Urinary bladder (tissue), 4 donors: ENCODE measurements at places on chromosomes 6 and 20. TPM values are rescaled to one million over a fixed set of nuclear protein-coding genes. Genes with fewer than 3 reads are reported as not detected.

GRCh38 chr6:1363729-1364572 is 25.4 kb upstream of the FOXF2 start:
- DNase-seq = no peak

DNA sequence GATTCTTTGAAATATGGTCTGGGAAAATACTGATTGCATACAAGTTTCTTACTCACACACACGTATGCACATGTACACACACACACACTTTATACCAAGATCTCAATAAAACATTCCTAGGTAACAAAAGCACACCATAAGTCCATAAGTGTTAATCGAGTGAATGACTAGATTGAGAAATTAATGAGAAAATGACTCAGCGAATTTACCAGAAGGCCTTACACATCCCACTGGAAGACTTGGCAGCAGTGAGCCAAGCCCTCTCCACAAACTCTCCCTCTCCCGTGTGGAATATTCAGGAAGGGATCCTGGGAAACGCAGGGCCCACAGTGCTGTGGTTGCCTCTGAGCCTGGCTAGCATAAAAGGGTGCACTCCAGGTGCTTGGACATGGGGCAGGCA is 227.2 kb downstream of the LY86 start:
- no peak for DNase-seq

SLC32A1 gene
- not detected for polyA plus RNA-seq

DNA sequence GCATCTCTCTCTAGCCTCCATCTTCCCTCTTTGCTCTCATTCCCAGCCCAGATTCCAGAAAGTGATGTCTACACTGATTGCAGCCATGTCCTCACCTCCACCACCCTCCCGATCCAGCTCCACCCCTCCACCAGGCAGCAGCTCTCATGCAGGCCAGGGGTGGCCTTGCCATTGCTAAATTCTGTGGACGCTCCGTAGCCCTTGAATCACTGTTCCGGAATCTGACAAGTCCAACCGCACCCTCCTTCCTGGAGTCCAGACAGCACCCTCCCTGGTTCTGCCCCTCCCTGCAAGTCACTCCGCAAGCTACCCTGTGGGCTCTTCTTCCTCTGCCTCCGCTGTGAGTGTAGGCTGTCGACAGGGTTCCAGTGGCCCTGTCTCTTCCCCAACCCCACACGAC is 26.2 kb downstream of the TNXB start:
- DNase-seq = no peak

GRCh38 chr20:36399147-36399968 is 93.2 kb downstream of the DLGAP4 start:
- DNase-seq = no peak

PAX1 gene
- polyA plus RNA-seq = not detected

MCHR2 gene
- polyA plus RNA-seq = not detected

ACTL10 gene
- 2.5 TPM for polyA plus RNA-seq

DNA sequence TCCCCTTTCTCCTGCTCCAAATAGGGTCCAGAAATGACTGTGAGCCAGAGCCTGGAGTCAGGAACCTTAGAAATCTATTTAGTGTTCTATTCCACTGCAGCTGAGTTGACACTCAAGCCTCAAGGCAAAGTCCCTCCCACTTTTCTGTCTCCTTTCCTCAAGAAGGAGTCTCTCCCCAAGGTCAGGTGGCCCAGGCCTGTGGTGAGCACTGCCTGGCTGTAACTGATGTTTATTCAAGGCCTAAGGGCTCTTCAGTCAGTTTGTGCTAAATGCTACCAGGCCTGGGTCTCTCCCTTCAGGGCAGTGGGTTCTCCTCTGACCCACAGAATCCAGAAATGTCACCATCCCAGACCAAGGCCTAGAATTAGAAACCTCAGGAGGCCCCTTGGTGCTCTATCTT is 1042.9 kb upstream of the EPHA7 start:
- DNase-seq = no peak

GRCh38 chr6:41976794-41977484 is 35.3 kb upstream of the CCND3 start:
- DNase-seq = no peak

DNA sequence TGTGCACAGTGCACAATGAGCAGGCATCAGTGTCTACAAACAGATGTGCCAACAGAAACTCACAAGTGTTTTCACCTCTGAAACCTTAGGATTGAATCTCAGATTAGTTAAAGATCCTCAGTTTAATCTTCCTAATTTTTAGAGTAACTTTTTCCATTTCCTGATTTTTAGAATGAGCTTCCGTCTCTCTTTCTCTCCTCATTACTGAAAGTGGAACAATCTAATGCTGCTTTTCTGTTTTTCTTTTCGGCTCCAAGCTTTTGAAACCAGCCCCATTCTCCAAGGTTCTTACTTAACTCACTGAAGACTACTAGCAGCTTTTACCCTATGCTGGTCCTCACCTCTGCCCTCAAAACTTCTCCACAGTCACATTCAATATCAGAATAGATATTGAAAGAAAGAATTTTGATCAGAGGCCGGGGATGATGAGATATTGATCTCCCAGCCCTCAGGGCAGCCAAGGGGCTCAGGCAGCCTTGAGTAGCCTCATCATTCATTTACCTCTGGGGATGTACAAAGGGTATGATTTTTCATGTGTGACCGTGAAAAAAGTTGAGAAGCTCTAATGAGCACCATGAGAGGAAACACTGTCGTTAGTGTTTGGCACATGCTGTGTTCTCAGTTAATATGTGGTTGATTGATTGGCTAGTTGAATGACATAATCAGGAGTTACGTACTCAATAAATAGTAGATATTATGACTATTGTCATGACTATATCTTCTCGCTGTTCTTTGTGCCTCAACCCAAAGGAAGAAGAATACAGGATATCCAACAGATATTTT is 11.9 kb upstream of the STK38 start:
- DNase-seq = no peak

CST5 gene
- polyA plus RNA-seq = not detected

DNA sequence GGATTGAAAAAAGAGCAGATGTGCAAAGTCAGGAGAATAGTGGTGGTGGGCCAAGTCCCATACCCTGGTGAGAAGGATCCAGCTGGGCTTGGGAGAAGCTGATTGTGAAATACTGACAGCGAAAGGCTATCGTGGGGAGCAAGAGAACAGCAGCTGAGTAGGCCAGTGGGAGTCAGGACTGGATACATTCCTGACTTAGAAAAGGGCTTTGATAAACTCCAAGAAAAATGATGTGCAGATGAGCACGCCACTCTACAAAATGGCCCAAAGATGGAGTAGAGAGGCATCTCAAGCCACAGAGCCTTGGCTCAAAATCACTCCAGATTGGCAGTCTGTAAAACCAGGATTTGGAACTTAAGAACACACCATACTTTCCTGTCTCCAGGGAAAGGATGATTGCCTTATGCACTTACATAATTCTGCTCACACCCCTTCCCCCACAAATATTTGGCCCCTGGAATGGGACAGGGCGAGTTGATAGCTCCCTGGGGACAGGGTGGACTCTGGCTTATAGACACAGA is 578.7 kb downstream of the MAFB start:
- no peak for DNase-seq

TNFRSF6B gene
- polyA plus RNA-seq = 35.6 TPM

DNA sequence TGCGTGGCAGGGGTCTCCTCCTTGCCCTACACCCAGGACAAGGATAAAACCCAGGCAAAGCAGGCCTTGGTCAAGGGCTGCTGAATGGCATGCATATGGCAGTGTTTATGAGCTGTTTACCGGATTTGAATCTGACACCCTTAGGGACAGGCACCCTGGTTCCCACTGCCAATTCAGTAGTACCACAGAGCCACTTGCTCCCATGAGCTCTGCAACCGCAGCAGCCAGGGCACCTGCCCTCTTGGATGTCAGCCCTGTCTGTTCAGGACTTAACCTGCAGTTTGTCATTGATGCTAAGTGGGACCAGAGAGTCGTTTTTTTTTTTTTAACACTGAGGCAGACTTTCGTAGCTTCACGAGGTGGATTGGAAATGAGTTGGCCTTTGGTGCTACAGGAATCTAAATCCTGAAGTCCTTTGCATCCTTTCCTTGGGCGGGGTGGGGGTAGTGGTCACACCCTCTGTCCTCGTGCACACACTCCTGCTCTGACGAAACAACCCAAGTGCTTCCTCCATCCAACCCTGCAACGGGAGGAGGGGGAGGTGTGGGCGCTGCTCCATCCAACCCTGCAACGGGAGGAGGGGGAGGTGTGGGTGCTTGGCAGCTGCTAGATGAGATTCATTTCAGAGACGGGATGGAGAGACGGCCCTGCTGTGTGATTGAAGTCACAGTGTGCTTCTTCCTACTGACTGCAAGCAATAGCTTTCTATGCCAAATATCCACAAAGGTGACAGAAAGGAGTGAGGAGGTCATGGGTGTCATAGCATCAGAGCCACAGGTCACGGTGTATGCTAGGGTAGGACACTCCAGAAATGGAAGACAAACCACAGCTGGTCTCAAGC is 166.5 kb downstream of the SMOC2 start:
- DNase-seq = no peak

- no peak for DNase-seq
Observed at GRCh38 chr6:106883808-106884262, 90.7 kb downstream of the CD24 start.

TREML2 gene
- 0.10 TPM for polyA plus RNA-seq
